ENCODE measurements at places on chromosomes 3 and 15.

- DNase-seq: no peak
Measured at GRCh38 chr3:137612291-137612690, 151.8 kb upstream of the SOX14 start.

- no peak for DNase-seq
Measured at GRCh38 chr3:53716998-53717397, 129.2 kb downstream of the CHDH start.

DNA sequence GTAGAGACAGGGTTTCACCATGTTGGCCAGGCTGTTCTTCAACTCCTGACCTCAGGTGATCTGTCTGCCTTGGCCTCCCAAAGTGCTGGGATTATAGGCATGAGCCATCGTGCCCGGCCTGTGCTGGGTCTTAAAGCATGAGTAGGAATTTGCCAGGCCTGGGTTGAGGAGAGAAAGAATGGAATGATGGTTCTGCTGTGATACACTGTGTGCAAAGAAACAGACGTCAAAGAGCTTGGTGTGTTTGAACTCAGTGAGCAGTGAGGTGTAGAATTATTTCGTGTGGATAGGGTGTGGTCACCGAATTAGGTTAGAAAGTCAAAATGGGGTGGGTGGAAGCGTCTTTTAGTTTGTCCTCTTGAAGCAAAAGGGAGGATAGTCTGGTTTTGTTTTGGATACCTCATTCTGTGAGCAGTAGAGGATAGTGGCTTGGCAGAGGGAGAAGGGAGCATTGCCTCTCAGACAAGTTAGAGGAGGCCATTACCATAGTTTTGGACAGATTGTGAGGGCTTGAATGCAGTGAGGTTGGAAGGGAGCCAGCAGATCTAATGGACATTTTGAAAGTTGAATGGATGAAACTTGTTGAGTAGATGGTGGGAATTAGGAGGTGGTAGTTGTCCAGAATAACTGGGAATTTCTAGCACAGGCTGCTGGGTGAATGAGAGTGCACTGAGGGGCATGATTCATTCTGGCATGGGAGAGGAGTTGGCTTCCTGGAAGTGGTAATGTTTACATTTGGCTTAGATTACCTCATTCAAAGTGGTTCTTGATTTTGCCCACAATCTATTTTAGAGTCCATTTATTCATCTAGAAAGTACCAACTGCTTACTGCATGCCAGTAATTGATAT is 27.2 kb downstream of the AKAP13 start:
- no peak for DNase-seq

DNA sequence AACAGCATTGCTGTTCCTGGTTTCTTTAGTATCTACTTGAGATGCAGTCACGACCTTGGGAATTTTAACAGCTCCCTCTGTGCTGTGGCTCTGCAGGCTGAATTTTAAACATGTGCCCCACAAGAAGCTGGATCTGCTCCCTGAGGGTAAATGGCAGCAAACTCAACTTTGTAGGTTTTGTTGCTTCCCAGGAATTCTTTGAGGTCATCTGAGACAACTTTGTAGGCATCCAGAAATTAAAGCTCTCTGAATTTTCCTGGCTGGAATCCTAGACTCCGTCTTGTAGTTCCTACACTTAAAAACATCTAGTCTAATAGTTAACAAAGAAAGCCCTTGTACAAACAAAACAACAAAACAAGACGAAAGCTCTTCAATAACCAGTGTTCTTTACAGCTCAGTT is 366.3 kb downstream of the FEZF2 start:
- DNase-seq: no peak

DNA sequence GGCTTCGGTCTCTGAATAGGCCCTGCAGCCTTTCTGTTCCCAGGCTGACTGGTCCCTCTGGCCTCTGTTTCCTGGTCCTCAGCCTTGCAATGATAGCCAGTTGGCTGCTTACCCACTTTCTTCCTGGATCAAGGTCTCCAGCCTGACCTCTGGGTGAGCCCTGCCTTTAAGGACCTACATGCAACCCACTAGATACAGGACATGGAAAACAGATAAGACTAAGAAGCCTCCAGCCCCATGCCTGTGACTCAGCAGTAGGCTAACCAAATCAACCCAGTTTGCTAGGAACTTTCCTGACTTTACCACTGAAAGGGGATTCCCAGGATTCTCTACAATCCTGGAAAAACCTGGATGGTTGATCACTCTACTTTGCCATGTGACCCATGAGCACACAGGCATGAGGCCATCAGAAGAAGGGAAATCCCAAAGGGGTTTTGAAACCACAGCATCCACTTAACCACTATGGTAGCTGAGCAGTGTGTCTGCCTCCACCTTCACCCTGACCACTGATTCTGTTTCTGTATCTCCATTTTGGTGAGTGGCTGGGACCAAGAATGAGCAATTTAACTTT is 188.1 kb downstream of the CHST2 start:
- DNase-seq: no peak

- no peak for DNase-seq
Measured at GRCh38 chr3:153572654-153573053, 410.6 kb downstream of the RAP2B start.
